ENCODE measurements at places on chromosomes 1 and 21.

DNA sequence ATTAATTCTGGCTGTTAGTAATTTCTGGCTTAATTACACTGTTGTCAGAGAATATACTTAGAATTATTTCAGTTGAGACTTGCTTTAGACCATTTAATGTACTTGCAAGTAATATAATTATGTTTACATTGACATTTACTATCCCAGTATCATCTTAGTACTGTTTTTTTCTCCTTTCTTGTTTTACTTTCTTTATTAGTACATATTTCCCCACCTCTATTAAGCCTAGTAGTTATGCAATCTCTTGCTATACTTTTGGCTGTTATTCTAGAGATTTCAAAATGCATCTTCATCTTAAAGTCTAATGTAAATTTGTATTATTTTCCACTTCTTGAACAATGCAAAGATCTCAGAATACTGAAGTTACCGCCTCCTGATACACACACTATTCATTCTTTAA is 24.4 kb downstream of the BRWD1 start:
- no peak for DNase-seq

GRCh38 chr1:247287460-247287859 is 31.6 kb downstream of the VN1R5 start:
- no peak for DNase-seq

- DNase-seq: peak; percentile 77
Measured at GRCh38 chr1:160083968-160084770, 2.8 kb downstream of the KCNJ9 start.

DNA sequence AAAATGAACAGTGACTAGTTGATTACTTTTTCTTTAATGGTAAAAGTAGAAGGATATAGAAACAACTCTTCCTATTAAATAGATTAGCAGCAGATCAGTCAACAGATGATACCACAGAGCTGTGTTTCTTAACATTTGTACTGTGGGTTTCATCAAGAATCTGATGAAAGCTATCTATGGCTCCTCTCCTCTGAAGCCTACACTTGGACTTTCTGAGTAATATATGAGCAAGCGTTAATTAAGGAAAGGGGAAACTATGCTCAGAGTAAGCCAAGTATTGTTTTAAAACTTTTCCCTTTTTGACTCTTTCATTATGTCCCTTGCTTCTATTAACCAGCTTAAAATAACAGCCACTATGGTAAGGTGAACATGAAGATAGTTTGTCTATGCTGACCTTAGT is 10.8 kb downstream of the ARID4B start:
- DNase-seq: no peak

- DNase-seq: no peak
Measured at GRCh38 chr1:114505148-114505561, 5.8 kb downstream of the TRIM33 start.

DNA sequence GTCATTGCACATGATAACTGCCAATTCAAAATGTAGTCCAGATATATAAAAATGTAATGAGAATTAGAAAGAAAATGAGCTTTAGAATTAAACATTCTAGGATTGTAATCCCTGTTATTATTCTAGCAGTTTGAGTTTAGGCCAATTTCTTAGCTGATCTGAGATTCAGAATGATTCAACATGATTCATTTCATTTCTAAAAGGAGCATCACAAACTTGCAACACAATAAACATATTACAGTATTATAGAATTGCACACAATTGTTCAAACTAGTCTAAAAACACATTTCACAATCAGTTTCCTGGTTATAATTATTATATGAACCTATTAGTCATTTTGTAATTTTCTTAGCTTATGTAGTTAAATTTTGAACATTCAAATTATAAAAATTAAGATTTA is 43.3 kb upstream of the TSHB start:
- DNase-seq: no peak

GRCh38 chr1:183807549-183808168 is 2.7 kb downstream of the RGL1 start:
- no peak for DNase-seq

DNA sequence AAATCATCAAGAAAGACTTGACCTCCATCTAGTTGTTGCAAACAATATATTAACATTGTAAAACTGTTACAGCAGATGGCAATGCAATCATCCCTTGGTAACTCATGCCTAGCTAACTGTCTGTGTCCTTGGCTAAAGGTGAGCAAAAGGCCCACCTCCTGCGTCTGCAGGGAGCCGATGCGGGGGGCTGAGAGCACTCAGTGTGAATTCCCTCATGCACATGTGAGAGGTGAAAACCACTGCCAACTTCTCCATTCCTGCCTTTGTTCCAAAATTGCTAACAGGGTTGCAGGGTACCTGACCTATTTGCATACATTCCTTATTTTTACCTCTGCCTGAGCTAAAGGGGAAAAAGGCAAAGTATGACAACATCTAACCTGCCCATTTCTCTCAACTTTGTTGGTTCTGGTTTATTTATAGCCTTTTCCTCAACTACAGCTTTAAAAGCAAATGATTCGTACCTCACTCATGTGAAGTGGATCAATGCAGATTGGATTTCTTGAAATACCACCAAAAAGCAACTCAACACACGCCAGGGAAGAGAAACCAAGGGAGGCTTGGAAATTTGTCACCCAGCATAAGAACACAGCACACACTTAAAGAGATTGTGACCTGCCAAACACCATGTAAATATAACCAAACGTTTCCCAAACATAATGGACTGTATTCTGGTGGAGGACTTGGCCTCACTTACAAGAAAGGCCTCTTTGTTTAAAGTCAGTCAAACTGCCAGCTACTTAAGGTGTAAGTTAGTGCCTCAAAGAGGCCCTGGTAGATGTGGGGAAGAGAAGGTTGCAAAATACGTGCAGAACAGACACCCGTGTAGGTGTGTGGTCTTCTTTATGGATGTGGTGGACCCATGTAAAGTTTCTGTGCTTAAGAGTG is 651.0 kb downstream of the SMYD3 start:
- no peak for DNase-seq

GRCh38 chr1:230759369-230760065 is 12.3 kb downstream of the CAPN9 start:
- DNase-seq: no peak

DNA sequence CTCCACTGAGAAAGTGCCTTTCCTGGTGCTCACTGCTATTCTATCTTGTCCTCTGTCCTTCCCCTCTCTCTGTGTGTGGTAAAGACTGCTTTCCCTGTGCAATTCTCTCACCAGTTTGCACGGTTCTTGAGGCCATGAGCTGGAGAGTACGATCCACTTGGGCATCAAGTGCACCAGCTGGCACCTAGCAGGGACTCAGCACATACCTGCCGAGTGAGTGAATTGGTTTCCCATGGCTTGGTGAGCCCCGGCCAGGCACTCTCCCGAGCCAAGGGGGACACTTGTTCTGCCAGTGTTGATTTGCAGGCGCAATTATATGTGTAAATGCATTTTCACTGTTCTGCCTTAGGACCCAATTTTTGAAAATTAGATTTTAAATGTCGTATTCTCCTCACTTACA is 313.5 kb downstream of the DISC1 start:
- no peak for DNase-seq

DNA sequence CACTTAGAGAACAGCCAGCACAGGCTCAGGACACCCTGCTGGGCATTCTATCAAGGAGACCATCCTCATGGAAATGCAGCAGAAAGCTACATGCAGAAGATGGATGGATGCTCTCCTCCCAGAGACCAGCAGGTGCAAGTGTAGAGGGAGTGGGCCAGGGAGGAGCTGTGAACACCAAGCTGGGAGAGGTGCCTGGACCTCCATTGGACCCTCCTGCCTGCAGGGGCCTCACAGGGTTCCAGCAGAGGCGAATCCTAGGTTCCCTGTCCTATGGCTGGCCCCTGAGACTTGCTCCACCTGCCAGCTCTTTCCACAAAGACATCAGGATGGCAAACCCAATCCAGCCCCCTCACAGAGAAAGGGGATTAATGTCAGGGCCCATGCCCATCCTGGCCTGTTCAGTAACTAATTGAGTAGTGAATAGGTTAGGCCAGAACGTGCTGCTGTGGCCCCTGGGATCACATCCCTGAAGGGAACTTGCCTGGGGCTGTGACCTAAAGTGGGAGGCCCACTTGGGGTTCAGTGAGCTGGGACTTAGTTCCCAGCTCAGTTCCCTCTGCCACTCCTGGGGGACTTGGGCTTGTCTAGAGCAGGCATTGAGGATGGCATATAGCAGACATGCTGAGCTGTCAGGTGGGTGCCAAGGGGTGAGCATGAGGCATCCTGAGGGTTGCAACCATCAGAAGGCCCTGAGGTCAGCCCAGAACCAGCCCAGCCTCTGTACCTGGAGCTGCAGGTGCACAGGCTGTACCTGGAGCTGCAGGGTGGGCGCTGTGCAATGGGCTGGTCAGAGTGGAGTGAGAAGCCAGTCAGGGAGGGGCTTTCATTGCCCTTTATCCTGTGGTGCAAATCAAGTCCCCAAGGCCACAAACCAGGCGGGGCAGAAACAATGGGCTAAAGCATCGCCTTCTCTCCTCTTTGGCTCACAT is 22.9 kb upstream of the ZNF678 start:
- no peak for DNase-seq

- DNase-seq: no peak
Measured at GRCh38 chr1:231695439-231696255, 69.1 kb downstream of the DISC1 start.

GRCh38 chr1:233289676-233290075 is 5.8 kb downstream of the PCNX2 start:
- no peak for DNase-seq

DNA sequence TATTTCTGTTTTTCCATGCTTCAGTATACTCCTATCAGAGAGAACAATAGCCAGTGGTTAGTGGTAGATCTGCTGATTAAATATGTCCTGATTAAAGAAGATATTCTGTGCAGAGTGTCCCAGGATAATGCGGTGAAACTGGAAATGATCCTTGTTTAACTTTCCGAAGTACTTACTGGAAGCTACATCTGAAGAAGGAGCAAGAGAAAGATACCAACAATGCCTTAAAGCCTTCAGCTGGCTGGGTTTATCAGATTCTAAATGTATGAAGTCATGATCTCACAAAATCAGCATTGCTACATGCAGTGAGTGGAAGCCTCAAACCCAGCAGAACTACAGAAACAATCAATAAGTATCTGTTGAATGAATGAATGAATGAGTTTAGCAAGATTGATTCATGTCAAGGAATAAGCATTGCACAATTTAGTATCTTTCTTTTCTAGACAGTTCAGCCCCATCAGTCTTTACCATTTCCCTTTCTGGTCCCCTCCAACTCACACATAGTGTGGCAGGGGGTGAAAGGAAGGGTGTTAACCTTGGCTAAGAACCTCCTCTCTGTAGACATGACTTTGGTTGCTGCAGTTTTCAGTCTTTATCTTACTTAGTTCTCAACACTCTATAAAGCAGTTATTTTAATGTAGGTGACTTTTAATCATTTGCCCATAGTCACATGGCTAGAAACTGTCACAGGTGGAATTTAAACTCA is 24.7 kb upstream of the DNASE2B start:
- DNase-seq: no peak

DNA sequence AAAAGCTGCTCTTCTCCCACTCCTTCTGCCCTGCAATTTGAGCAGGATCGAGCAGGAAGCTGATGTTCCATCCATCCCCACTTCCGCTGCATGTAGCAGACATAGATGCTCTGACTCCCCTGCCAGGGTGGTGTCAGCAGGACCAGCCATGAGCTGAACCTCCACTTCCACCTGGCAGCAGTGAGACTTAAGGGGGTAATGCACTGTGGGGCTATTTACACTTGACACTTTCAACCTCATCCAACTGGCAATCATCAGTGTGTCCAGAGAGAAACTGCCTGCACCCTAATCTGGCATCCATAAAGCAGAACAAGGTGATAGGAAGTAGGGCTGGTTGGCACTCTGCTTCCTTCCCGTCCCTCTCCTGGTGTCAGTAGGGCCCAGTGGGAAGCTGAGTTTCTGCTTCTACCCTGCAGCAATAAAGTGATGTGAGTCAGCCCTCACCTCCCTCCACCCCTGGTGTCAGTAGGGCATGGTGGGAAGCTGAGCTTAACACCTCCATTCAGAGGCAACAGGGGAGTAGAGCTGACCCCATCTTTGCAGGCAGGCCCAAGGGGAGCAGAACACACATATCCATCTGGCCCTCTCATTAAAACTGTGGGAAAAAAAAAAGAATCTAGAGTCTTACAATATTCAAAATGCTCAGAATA is 272.3 kb downstream of the PTPRU start:
- no peak for DNase-seq

- peak; percentile 47 for DNase-seq
Measured at GRCh38 chr1:26287033-26287711, 7.3 kb downstream of the SH3BGRL3 start.

DNA sequence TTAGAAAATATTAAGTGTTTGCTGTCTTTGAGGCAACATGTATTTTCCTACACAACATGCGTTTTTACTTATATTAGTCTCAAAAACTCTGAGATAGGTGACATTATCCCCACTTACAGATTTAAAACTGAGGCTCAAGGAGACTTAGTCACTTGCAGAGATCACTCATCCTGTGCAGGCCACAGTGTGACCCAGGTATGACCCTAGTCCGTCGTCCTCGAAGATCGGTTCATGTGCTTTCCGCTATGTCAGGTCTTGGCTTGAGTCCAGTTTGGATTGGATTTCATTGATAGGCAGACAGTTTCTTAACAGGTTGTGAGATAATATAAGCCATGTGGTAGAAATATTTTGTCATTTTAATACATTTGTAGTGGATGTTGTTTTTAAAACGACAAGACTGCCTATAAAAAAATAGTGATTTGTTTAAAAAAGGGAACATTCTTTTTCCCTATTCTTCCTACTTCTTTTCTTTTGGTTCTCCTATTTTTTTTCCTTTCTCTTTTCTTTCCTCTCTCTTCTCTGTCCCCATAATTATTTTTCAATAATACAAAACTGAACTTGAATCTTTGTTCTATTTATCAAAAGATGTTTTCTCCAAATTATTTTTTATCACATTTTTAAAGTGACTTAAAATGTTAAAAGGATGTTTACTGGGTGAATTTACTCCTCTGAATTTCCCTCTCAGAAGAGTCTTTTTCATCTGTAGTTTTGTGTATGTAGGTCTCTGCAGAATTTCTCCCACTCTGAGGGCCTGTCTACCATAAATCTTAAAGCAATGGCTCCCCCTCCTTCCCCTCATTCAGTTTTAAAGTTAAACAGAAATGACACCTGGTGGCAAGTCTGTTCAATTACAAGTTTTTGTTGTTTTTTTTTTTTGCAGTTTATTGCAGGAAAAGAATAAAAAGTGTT is 81.8 kb downstream of the PHTF1 start:
- DNase-seq: no peak

GRCh38 chr1:113129529-113130185 is 56.7 kb downstream of the LRIG2 start:
- DNase-seq: no peak

GRCh38 chr1:117670976-117671780 is 65.3 kb downstream of the TENT5C start:
- DNase-seq: no peak

DNA sequence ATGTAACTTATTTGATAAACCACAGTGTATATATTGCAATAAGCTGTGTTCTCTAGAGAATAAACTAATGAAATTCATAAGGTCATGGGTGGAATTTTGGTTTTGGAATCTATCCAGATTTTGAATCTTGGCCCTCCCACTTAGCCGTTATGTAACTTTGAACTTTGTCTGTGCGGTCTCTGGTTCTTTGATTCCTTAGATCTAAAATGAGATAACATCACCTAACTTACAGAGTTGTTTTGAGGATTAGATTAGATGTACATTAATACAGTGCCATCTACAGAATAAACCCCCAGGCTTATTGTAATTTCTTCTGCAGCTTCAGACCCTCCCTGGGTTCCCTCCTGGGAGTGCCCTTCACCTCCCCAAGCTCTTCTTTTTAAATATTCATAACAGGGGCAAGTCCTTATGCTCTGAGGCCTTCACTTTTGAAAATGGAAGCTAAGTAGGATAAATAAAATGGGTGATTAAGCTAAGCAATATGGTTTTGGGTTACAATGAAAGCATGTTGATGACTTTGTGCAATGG is 124.3 kb downstream of the ATG4C start:
- no peak for DNase-seq

- DNase-seq: no peak
Measured at GRCh38 chr1:183544598-183545297, 45.5 kb downstream of the NCF2 start.
